ENCODE measurements at places on chromosomes 2 and 18.

DNA sequence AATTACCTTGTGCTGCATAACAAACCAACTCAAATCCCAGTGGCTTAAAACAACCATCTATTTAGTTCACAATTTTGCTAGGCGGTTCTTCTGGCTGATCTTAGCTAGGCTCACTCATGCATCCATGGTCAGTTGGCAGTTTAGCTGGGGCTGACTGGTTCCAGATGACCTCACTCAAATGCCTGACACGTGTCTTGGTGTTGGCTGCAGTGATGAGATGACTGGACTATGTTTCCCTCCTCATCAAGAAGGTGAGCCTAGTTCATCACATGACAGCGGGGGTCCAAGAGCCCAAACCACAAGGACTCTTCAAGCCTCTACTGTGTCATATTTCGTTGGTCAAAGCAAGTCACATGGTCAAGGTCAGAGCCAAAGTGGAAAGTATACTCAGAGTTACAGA lies 42.7 kb upstream of the ACTR3 start:
- no peak for DNase-seq

DNA sequence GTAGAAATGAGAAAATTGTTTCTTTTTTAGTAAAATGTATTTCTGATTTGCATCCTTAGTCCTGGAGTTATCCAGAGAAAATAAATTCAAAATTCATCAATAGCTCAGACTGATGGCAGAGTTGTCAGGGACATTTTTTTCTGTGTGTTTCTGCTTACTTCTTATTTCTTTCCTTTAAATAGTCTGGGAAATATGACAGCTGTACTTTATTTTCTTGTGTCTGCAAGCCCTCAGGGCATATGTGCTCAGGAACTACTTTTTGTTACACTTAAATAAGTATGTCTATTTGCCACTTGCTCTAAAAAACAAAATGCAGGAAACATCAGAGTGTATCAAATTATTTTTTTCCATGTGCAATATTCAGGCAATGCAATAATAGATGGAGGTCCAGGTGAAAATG lies 126.8 kb upstream of the UNC80 start:
- DNase-seq, result no peak

DNA sequence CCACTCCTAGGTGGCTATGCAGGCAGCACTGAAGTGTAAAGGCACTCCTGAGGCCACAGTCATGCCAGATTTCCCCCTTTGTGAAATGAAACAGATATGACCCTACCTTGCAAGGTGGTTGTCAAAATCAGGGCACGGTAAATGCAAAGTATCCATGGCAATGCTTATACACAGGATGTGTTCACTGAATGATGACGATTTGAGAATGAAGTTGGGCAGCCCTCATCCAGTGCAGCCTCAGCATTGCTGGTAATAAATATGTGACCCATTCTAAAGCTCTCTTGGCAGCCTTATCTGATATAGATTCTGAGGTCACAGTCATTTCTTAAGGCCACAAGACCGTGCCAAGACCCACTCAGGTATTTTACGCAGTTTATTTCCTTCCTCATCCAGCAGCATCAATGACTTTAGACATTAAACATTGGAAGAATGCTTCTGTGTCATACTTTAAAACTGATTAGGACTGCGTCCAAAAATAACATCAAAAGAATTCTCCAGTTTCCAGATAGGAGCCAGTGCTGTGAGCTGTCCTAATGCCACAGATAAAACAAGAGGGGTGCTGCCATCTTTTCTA lies 125.5 kb upstream of the SERTAD2 start:
- no peak for DNase-seq

GRCh38 chr2:189885368-189885767 lies 101.1 kb downstream of the PMS1 start:
- DNase-seq, result no peak

DNA sequence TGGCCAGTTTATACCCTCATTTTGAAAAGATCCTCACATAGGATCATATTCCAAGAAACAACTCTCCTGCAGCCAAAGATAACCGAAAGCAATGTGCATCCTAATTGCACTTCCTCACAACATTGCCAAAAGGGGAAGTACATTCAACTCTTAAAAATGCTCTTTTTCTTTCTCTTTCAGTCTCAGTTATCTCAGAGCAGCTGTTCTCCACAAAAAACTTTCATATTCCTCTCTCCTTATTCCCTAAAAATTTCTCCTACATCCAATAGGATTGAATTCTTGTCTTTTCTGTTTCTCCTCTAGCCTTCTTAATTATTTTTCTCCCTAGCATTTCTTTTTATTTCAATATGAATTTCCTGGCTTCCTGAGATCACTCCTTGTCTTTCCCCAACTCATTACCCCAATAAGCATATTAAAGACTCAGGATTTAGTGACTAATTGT lies 7.4 kb upstream of the VRK2 start:
- no peak for DNase-seq

GRCh38 chr2:206488623-206489022 lies 45.3 kb downstream of the ADAM23 start:
- DNase-seq, result no peak

- DNase-seq, result no peak
These were observed 206.0 kb downstream of the AGPS start for GRCh38 chr2:177598326-177599138.

DNA sequence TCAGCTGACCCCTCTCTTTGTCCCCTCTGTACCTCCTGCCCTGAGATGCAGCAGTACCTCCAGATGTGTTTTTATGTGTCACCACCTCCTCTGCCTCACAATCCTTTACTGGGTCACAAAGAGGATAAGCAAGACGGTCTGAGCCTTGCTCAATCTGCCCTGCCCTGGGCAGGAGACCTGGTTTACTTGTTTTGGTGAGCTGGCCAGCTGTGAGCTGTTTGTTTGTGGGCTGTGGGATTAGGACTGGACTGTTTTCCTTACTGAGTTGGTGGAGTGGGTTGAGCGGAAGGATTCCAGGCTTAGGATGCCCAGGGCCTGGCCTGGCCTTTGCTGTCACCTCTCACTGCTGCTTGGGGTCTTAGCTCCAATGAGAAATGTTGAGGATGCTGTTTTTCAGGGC lies 299.5 kb downstream of the SRBD1 start:
- no peak for DNase-seq

DNA sequence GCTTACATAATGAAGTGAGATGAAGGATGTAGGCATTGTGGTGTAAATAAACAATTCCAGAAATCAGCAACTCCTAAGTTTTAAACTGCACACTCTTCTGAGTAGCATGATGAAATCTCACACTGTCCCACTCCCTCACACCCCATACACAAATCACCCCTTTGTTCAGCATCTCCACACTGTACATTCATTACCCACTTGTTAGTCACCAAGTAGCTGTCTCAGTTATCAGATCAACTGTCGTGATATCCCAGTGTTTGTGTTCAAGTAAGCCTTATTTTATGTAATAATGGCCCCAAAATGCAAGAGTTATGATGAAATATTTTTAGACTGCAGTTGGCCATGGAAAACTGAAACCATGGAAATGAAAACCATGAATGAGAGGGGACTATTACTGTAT lies 135.7 kb downstream of the GRB14 start:
- no peak for DNase-seq

DNA sequence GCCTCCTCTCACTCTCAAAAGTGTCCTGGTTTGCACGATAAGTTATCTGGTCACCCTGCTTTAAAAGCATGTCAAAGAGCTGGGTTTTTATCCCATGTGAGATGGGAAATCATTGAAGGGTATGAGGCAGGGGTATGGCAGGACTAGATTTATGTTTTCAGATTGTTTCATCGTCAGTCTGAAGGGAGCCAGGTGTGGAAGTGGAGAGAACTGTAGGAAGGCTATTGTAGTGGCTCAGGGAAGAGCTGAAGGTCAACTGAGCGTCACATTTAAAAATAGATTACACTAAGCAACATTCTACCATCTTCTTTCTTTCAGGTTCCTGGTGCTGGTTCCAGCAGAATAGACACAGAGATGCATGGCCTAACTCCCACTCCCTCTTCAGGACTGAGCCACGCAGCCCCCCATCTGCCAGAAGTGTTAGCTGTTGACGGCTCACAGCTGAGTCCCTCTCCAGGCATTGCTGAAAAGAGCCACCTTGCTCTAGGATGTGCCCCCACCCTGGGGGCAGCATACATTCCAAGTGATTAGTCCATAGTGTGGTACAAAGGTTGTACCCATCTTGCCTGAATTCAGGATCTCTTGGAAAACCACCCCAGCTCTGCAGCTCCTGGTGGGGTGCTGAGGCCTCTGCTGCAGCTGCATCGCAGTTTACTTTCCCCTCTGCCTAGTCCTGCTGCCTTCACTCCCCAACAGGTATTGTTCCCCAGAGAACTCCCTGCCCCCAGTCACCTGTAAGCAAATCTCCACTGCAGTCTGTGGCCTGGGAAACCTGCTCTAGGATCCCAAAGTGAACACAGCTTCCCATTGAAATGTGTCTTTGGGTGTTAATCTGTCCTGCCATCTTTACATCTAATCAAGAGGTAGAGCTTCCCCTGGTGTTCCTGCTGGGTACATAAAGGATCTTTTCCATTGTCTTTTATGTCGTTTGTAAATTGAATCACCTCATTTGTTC lies 79.5 kb upstream of the KLF7 start:
- no peak for DNase-seq

DNA sequence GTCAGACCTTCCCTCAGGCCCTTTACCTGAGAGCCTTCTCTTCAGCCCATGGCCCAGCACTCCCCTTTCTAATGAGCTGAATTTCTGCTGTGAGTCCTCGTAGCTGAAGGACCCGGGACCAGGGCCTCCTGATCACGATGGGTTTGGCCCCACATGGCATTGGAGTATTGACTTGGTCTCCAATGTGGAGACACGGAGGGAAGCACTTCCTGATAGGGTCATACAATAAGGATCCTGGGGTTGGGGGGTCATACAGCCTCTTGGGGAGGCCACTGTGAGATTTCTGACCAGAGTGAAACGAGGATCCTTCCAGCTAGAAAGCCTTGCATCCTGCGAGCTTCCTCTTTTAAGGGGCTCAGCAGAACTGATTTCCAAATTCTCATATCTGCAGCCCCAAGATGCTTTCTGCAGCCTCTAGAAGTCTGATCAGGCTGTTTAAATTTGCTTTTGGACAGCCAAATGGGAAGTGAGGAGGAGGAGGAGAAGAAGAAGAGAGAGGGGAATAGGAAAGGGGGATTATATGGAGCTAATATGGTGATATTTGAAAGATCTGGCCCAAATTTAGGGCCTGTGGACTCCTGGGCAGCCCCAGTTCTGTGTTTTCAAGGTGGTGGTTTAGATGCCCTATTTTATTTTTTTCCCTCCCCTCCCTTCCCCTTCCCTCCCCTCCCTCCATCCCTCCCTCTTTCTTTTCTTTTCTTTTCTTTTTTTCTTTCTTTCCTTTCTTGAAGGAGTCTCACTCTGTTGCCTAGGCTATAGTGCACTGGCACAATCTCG lies 38.9 kb downstream of the RHOB start:
- no peak for DNase-seq

DNA sequence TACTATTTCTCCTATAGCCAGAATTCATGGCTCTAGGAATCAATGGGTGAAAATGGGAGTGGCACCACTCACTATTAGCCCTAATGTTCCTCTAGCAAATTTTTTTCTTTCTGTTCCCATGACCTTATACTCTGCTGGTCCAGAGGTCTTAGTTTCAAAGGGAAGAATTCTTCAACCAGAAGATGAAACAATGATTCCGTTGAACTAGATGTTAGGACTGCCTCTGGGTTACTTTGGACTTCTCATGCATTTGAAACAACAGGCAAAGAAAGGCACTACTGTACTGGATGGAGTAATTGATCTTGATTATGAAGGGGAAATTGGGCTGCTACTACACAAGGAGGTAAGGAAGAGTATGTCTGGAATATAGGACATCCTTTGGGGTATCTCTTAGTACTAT lies 18.6 kb upstream of the ADCYAP1 start:
- DNase-seq, result no peak

DNA sequence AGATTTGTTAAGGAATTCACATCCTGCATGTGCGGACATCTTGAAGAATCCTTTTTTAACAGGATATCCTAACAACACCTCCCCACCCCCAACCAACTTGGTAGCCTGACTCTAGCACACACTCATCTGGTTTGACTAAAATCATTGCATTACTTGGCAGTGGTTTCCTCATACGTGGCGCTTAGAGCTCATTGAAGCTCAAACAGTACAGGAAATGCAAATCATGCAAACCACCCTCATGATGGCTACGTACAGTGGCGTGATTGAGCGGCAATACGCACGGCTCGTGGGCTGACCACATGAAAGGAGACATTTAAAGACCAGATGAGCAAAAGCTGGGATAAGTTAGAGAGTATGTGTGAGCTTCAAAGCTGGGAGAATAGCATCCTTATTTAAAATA lies 336.2 kb downstream of the ZEB2 start:
- no peak for DNase-seq
